ENCODE measurements at places on chromosomes 16 and 17.
A peak's percentile ranks its signal among the peaks of the same experiment; 100 is the strongest.

DNA sequence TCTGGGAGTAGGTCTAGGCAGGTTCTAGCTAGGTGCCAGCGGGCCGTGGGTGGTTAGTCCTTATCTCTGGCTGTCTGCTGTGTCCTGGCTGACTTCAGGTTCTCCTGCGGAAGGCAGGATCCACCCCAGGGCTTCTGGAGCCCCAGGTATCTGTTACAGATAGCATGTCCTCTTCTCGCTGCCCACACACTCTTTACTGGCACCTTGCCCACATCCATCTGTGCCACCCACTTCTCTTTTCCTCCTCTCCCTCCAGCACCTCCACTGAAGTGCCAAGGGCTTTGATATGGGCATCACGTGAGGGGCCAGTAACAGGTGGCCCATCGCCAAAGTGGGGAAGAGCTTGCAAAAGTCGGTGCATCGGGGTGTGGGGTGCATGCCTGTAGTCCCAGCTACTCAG is 4.6 kb upstream of the MPP2 start:
- no peak for DNase-seq

GRCh38 chr16:63982110-63982509 is 1139.8 kb downstream of the CDH11 start:
- DNase-seq: no peak

DNA sequence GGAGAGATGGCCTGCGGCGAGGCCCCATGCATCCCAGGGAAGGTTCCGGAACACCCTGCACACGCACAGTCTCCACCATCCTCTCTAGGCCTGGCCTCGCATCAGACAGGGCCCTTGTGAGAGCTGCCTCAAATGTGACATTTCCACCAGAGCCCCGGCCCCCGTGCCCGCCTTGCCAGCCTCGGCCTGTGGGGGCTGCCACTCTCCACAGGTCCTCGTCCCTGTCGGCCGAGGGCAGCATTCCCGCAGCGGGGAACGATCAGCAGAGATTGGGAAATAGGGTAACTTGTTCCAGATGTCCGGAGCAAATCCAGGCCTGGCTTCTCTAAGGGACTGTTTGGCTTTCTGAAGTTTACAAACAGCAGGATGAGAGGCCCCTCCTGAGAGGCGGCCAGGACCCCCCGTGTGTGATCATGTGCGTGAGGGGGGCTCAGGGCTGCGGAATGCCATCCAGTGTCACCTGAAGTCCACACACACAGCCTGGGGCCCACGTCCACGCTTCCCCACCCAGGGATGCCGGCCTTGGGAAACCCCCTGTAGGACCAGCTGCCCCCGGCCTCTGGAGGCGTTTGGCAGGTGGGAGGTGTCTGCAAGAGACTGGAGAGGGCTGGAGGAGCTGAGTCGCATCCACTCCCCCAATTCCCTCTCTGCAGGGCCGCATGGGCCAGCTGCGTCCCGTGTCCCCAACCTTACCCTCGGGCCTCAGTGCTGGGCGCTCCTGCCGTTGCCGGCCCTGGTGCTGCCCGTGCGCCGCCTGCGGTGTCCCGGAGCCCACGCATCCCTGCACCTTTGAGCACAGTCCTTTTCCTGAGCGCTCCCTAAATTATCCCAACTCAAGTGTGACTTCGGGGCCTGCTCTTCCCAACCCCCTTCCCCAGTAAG is 70.4 kb downstream of the ZDHHC7 start:
- DNase-seq: peak; percentile 21

DNA sequence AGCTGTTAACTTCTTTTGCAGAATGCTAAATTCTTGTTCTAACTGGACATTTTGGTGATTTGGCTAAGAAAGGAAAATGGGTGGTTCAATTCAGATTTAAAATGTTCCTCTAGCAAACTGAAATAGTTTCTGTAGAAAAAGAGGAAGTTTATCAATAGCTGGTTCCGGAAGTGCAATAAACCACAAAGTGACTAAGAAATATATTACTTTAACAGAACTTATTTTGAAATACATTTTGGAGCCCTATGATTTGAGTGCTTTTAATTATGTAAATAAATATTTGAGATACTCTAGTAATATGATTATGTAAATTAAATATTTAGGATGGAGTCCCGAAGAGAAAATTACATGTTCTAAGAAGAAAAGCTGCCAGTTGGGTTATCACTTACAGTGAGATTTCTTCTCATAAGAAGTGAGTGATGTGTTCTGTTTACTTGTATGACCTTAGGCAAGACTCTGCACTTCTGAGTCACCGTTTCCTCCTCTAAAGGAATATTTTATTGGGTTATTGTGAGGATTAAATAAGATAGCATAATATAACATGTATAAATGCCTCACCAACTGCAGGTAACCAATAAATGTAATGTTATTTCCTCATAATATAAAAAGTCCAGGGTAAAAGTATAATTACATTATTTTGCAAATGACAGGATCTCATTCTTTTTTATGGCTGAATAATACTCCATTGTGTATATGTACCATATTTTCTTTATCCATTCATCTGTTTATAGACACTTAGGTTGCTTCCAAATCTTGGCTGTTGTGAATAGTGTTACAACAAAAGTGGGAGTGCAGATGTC is at the start of gene EVI2B:
Gene EVI2B, minus strand, starts transcription at position 73 of the 800 bp plus-strand sequence. CDS start 8,445 bp downstream, outside the sequence.
- peak; percentile 25 for DNase-seq

- no peak for DNase-seq
These were observed 13.4 kb downstream of the TPSG1 start for GRCh38 chr16:1211451-1212268.

- no peak for DNase-seq
These were observed 8.3 kb downstream of the DHRS7C start for GRCh38 chr17:9783050-9783449.

DNA sequence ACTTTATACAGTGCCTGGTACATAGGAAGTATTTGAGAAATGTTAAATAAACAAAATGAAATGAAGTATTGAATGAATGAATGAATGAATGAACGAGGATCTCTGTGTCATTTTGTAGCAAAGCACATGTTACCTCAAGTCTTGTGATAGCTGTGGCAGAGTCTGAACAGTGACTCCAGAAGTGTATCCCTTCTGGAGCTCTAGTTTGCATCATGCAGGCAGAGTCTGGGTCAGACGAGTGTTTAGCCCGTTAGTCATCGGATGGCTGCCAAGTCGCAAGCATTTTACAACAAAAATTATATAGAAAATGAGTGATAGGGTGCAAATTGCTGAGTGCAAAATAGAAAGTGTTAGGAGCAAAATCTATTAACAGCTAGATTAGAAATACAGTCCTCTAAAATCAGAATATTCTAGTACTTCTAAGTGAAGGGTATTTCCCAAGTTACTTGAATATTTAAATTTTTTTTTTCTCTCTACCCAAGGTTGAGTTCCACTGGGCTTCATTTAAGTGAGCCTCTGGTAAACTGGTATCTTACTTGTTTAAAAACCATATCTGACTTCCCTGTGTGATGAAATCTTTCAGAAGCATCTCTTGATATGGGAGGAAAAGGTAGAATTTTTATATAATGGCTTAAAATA is 113.3 kb downstream of the FTO start:
- DNase-seq: peak; percentile 84

DNA sequence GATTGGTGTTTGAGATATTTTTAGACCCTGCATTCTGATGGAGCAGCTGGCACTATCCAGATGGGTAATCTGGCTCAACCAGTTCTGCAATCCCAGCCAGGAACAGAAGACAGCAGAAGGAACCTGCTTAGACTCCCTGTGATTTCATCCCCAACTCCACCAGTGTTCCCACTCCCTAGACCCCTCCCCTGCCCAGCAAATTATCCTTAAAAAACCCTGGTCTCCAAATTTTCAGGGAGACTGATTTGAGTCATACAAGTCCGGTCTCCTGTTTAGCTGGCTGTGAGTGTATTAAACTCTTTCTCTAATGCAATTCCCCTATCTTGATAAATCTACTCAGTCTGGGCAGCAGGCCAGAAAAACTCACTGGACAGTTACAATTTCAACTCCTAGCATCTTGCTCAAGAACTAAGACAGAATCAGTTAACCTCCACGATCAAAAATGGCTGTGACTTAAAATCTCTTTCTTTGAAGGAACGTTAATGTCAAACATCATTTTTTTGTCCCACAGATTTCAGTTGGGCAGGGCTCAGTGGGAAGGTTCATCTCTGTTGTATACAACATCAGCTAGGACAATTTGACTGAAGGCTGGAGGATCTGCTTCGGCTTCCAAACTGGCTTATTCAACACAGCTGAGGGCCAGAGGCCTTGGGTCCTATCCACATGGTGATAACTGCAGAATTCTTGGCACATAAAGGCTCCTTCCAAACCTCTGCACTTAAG is 4.9 kb upstream of the RBL2 start:
- DNase-seq: peak; percentile 37

GRCh38 chr16:4404247-4404966 is 12.0 kb downstream of the CORO7 start:
- no peak for DNase-seq

GRCh38 chr17:4083187-4083586 is 59.6 kb downstream of the ZZEF1 start:
- no peak for DNase-seq

GRCh38 chr16:23278031-23278430 is 24.1 kb upstream of the SCNN1B start:
- DNase-seq: no peak

- DNase-seq: no peak
These were observed 32.7 kb downstream of the CDK5R1 start for GRCh38 chr17:32519228-32520103.

DNA sequence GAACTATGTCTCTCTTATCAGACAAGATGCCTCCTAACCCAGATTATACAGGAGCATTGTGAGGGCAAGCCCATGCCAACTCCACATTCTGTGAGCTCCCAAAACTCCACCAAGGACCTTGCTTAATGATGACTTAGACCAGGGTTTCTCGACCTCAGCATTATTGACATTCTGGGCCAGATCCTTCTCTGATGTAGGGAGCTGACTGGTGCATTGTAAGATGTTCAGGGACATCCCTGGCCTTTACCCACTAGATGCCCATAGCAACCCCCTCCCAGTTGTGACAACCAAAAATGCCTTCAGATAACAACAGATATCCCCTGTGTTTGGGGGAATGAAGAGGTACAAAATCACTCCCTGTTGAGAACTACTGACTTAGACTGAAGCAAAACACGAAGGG is 43.6 kb downstream of the HOXB1 start:
- DNase-seq: no peak

- DNase-seq: no peak
These were observed 18.5 kb upstream of the KCNG4 start for GRCh38 chr16:84258266-84258665.

- no peak for DNase-seq
These were observed 20.5 kb downstream of the ERN1 start for GRCh38 chr17:64109400-64109799.

DNA sequence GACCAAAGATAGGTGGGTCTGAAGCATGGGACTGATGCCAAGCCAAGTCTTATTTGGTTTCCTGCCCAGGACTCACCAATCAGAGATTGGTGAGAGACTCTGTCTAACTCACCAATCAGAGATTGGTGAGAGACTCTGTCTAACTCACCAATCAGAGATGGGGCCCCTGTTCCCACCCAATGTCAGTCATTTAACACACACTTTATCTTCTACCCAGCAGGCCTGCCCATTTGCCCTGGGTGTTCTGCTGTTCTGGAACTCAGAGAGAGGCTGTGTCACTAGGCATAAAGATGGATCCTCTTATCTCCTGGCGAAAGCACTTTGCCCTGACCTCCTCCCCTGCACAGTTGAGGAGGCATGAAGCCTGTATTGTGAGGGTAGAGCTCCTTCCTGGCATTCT is 5.4 kb upstream of the RHOT1 start:
- DNase-seq: no peak

DNA sequence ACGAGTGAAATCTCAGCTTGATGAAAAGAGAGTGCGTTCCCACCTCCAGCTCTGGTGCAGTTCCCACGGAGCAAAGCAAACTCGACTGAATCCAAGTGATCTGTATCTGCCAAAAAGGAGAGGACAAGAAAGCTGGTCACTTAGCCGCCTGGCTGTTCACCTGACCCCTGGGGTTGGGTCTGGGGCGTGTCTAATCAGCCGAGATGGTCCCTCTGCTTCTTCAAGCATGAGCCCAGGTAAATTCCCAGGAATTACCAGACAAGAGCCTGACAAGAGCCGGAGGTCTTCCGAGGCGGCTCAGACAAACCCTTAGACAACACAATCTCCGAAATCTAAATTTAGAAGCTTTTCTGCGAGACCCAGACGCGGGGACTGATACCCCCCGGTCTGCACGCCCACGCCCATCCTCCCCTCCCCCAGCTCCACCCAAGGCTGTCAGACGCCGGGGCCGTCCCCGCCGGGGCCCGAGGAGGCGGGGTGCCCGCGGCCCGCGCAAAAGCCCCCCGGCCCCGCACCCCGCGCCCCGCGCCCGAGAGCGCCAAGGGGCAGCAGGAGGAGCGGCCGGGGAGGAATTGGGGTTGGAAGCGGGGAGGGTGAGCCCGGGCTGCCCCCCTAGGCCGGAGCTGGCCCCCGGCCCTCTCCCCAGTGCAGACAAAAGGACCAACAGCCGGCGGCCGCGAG is 674 bp downstream of the ZNF821 start:
- no peak for DNase-seq

DNA sequence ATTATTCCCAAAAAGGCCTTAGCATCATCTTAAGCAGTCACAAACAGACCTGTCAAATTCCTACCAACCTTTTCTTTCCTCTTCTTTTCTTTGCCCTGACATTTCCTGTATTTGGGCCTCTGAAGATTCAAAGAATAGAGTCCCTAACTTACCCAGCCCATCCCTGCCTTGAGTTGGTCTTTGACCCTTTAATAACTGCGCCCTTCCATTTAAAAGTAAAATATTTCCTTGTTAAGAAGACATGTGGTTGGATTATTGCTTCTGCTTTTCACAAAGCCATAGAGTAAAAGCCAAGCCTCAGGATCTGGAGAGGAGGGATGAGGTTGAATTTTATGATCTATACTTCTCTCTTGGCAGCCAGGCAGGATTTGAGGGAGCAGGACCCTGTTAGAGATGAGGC is 13.2 kb upstream of the CCL23 start:
- no peak for DNase-seq
